Daoy (cell line): ENCODE measurements at places on chromosomes 5 and 9.

- DNase-seq: no peak
Observed at GRCh38 chr9:115416299-115416698, 298.3 kb upstream of the TNC start.

- DNase-seq: peak; percentile 36
Observed at GRCh38 chr5:78540335-78541085, 108.1 kb downstream of the LHFPL2 start.

- no peak for DNase-seq
Observed at GRCh38 chr9:35406183-35406959, 83.5 kb upstream of the RUSC2 start.

- DNase-seq: peak; percentile 62
Observed at GRCh38 chr9:19174127-19174912, 47.0 kb upstream of the PLIN2 start.

GRCh38 chr9:133571391-133571890, 36.9 kb downstream of the ADAMTSL2 start:
- no peak for DNase-seq

DNA sequence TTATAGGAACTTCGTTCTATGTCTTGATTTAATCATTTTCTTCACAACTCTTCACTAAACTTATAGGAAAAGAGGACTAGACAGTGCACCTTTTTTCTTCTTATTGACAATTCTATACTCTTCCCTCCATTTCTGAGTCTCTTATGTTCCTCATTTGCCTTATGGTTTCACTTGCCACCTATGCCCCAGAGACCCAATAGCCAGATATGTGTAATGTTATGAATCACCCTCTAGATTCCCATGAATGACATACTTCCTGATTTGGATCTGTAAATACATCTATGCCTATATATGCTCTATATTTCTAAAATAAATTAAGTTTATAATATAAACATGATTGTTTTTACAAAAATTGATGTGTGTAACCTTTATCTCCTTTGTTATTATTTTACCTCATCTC, 514.1 kb upstream of the MEF2C start:
- DNase-seq: peak; percentile 53

GRCh38 chr5:18765304-18765703, 1131.0 kb downstream of the TAF11L14 start:
- no peak for DNase-seq

DNA sequence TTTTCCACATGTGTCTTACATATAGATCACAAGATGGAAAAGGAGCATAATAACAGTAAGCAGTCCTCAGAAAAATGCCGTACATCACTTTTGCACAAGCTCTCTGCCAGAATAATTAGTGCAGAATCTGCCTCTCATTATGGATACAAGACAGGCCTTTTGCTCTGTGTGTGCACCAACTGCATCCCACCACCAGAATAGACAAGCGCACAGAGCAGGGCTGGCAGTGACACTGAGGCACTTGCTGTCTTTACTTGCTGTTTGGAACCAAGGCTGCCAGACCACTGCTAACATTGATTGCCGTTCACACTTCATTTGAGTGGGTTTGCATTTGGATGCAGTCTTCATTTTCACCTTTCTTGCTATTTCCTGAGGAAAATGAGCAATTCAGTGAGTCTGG, 741.3 kb downstream of the TLE1 start:
- DNase-seq: no peak

GRCh38 chr5:178505639-178506407, 84.4 kb downstream of the COL23A1 start:
- no peak for DNase-seq

DNA sequence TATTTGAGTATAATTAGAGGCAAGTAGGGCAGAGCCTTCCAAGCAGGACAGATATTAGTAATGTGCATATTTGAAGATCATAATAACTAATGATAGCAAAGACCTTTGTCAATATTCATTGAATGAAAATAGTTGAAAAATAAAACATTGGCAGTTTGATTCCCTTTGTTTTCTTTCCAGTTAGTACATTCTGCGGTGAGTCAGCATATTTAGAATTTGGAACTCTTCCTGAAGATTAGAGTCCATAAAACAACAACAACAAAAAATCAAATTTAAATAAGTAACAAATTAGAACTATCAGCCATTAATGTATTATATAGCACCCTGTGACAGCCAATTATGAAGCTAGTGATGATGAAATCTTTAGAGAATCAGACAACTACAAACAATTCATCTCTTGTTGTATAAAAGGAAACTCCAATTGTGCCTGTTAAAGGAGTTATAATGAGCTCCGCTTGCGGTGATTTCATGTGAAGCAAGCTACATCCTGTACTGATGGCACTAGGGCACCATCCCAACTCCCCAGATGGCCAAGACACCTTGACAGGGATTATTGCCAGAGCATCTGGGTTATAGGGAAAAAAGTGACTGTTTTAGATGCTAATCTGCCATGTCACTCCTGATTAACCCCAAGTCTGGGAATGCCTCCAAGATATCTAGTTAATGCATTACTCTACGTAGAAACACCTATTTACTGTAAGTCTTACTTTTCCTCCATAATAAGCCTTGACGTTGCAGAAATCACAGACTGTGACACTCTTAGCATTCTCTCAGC, 6.8 kb downstream of the IFNA8 start:
- DNase-seq: no peak

DNA sequence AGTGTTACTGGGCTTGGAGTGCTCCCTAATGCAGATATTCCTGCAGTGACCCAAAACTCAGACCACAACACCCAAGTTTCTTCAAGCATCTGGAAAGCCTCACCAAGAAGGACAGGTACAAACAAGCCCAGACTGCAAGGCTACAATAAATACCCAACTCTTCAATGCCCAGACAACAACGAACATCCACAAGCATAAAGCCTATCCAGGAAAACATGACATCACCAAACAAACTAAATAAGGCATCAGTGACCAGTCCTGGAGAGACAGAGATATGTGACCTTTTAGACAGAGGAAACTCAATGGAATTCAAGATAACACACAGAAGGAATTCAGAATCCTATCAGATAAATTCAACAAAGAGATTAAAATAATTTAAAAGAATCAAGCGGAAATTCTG, 605.6 kb downstream of the PDE4D start:
- DNase-seq: no peak

DNA sequence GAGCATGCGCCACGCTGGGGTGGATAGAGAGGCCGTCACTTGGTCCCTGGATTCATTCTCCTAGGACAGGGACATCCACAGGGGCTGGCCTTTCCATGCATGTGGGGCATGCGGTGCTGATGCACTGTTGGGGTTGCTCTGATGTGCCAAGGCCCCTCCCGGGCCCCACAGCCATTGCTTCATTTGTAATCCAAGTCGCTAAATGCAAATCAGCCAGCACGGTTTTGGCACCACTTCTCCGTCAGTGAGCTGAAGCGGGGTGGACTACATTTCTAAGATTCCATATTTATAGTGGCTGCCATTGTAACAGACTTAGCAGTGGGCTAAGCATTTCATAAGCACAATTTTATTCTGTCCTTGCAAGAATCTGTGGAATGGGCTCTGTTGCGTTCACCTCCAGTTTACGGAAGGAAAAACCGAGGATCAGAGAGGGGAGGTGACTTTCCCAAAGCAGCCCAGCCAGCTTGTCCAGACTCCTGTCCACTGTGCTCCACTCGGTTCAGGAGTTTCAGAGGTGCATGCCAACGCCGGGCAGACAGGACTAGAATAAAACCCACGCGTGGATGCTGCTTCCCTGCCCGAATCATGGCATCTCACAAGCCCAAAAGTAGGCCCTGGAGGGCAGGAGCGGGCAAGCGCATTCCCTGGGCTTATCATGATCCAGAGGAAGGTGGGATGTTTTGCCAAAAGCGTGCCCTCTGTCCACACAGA, 102.6 kb upstream of the COL5A1 start:
- DNase-seq: no peak

GRCh38 chr5:91419571-91420537, 36.7 kb upstream of the ARRDC3 start:
- peak; percentile 50 for DNase-seq

GRCh38 chr5:69416180-69416579, 1.3 kb downstream of the MARVELD2 start:
- DNase-seq: no peak

GRCh38 chr9:78470741-78471140, 173.8 kb downstream of the PSAT1 start:
- DNase-seq: no peak

- peak; percentile 54 for DNase-seq
Observed at GRCh38 chr5:64680289-64680688, 10.0 kb upstream of the SHISAL2B start.

DNA sequence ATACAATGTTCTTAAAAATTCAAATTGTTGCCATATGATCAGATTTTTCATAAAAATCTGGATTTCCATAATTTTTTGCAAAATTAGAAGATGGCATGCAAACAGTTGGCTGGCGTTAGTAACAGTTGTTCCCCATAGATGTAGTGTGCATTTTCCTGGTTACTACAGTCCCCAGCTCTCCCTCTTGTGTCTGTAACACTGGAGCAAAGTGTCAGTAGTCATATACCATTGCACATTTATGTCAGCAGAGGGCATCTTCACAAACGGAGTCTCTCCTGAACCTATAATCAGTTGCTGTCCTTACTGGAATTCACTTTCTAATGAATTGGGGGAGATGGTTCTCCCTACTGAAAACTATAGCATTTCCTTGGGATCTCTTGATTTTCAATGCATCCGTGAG, 44.7 kb upstream of the DMAC1 start:
- DNase-seq: no peak

GRCh38 chr5:177403102-177403791, 2.8 kb upstream of the PFN3 start:
- DNase-seq: peak; percentile 62

DNA sequence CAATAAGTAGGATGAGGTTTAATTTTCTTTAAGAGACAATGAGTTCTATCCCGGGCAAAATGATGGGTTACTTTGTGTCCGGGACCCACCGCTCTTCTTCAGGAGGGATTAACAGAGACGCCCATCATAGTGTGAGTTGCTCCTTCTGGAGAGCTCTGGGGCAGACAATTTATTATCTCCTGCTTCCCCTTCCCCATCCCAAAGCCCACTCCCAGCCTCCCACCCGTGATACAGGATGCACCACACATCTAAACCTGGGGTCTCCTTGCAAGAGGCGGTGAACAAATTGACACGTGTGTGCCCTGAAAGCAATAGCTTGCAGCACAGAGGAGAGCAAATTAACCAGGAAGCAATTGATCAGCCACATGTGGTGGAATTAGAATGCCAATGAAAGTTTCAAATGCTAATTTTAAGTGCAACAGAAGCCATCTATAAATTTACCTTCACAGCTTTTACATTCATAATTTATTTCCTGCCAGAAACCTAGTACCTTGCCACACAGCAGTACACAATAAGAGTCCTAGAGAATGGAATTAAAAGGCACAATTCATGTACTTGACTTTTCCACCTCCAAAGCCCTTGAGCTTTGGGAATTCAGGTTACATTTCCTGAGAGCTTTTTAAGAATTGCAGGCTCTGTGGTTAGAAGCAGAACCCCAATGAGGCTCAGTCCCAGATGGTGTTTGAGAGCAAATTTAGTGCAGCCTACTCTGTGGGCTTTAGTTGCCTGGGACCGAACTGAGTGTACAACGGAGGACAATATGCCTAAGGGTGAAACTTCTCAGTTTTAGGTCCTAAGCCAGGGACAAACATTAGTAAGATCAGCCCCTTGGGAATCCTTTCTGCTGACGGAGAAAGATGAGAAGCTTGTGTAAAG, 399.6 kb downstream of the MED10 start:
- no peak for DNase-seq

- no peak for DNase-seq
Observed at GRCh38 chr5:20476016-20476415, 488.0 kb upstream of the CDH18 start.

GRCh38 chr9:33151007-33151557, 16.1 kb downstream of the B4GALT1 start:
- peak; percentile 92 for DNase-seq

DNA sequence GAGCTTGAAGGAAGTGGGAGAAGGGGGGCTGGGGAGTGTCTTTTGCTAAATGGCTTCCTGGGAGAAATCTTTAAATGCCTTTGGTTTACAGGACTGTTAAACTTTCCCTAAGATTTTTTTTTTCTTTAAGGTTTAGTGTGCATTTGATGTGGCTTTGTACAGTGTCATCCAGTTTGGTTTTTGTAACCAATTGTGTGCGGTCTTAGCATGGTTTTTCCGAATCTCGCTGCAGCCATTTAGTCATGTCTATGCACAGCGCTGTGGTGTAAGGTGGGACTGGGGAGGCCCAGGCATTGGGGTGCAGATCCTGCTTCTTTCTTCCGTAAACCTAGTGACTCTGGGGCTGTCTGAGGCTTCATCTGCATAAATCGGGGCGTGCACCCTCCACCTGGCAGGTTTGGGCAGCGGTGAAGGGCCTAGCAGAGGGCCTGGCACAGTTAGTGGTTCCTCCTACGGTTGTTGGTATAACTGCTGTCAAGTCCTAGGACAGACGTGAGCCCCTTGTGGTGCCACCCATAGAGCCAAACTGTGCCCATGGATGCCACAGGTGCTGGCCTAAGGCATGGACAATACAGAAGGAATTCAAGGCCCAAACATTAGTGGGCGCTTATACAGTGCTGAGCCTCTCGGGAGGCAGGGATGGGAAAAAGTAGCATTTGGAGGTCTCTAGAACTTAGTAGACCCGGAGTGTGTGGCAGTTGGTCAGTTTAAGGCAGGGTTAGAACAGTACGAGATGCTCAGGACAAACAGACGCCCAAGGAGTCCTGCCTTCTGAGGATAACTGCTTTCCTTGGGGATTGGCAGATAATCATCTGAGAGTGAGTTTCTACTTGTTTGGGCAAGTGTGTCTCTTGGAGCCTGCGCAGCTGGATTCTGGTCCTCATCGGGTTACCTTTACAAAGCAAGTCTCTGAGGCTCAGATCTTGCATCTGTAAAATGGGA, 1.5 kb downstream of the PRRC2B start:
- no peak for DNase-seq

DNA sequence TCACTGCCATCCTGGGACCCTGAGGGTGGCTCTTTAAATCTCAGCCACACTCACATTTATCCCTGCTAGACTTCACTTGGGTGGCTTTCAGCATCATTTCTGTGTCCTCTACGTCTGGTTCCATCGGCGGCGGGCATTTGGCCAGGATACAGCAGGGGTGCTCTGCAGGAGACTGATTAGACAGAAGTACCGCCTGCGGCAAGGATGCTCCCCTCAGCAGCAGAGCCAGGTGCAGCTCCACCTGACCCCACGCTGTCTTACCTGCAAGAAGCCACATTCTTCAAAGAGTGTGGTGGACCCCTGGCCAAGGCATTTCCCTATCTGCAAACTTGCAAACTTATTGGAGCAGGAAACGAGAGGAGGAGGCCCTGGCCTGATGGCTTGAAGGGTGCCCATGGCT, 309.8 kb upstream of the IRX4 start:
- no peak for DNase-seq

GRCh38 chr9:89048616-89049015, 57.3 kb downstream of the S1PR3 start:
- DNase-seq: no peak

DNA sequence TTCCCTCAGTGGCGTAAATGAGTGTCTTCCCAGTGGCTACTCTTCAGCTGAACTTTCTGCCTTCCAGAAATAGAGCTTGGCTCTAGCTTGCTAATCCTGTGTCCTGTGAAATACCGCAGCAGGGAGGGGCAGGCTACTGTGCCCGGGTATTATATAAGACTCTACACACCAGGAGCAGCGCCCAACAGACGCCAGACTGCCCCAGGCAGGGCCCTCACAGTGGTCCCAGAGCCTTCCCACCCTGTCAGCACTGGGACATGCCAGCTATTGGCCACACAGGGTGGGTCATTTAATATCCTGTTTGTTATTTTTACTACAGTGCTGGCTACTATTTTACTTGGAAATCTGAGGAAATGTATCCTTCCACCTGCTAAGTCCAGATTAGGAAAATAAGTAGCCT, 121.0 kb downstream of the FEM1C start:
- DNase-seq: no peak
